ENCODE measurements at places on chromosomes 13 and 19.

GRCh38 chr19:28595722-28596480 lies 617.0 kb downstream of the UQCRFS1 start:
- no peak for DNase-seq

DNA sequence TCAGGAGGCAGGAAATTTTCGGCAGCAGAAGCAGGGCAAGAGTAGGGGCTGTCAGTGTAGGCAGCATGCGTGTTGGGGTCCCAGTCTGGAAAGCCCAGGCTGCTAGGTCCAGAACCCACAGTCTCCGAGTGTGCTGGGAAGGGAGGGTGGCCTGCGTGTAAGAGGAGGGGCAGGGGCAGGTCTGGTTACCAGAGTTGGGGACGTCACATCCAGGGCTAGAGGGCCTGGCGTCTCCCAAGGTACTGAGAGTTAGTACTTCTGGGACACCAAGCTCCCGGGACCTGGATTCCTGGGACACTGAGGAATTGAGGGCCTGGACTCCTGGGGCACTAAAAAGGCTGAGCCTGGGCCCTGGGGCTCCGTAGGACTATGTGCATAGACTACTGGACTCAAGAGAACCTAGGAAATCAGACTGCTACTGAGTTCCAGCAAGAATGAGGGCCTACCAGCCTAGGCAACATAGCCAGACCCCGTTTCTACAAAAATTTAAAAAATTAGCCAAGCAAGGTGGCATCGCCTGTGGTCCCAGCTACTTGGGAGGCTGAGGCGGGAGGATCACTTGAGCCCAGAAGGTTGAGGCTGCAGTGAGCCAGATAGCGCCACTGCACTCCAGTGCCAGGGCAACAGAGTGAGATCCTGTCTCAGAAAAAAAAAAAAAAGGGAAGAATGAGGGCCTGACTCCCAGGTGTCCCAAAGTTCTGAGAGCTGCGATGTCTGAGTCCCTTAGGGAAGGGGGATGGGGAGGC lies 2.5 kb downstream of the NFKBID start:
- DNase-seq, result no peak

DNA sequence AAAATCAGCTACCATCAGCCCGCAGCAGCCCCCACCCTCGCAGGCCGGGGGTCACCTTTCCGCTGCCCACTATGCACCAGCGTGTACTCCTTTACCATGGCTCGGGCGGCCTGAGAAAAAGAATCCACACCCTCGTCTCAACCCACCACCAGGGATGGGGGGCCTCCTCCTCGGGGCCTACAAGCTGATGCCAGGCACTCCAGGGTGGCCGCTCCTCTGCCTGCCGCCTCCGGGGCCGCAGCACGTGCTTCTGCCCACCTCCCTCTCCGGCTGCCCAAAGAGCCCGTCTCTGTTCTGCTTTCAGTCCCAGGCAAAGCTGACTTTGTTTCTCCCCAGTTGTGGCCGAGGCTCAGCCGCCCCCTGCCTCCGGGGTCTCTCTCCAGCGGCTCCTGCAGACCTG lies 11.1 kb upstream of the MEX3D start:
- no peak for DNase-seq

DNA sequence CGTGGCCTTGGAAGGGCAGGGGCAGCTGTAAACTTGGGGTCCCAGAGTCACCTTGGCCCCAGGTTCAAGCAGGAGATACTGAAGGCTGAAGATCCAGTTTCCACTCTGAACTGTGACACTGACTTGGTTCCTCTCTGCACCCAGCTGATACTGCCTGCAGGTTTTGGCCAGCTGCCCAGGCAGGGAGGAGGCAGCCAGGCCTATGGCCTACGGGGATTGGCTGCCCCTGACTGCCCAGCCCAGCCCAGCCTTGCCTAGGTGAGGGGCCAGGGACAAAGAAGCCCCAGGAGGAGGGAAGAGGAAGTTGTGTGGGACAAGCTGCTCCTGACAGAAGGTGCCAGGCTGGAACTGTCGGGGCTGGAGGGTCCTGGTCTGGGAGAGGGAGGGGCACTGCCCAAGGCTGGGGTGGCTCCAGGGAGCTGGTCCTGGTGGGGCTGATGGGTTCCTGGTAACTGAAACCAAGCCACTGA lies 51.7 kb upstream of the CYP4F8 start:
- DNase-seq, result no peak

DNA sequence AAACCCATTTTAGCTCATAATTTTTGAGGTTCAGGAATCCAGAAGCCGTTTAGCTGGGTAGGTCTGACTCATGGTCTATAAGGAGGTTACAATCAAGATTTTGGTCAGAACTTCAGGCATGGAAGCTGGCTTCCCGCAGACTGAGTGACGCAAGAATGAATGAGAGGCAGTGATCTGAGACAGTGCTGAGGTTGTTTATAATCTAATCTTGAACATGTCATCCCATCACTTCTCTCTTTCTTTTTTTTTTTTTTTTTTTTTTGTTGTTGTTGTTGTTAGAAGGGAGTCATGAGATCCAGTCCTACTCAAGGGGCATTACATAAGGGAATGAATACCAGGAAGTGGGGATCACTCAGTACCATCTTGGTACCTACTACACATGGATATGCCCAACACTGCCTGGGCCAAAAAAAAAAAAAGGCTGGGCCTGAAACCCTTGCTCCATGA lies 217.4 kb downstream of the DLEU7 start:
- no peak for DNase-seq

- DNase-seq, result no peak
Observed at GRCh38 chr19:2523630-2524311, 47.8 kb downstream of the GADD45B start.

- no peak for DNase-seq
Observed at GRCh38 chr13:112545856-112546255, 42.1 kb downstream of the TUBGCP3 start.

- no peak for DNase-seq
Observed at GRCh38 chr19:29393915-29394460, 131.8 kb upstream of the VSTM2B start.

- no peak for DNase-seq
Observed at GRCh38 chr13:77599351-77599750, 63.8 kb downstream of the SCEL start.

GRCh38 chr13:111967572-111968201 lies 99.3 kb upstream of the SOX1 start:
- no peak for DNase-seq

- DNase-seq, result no peak
Observed at GRCh38 chr19:48795685-48796070, 15.2 kb downstream of the BCAT2 start.

DNA sequence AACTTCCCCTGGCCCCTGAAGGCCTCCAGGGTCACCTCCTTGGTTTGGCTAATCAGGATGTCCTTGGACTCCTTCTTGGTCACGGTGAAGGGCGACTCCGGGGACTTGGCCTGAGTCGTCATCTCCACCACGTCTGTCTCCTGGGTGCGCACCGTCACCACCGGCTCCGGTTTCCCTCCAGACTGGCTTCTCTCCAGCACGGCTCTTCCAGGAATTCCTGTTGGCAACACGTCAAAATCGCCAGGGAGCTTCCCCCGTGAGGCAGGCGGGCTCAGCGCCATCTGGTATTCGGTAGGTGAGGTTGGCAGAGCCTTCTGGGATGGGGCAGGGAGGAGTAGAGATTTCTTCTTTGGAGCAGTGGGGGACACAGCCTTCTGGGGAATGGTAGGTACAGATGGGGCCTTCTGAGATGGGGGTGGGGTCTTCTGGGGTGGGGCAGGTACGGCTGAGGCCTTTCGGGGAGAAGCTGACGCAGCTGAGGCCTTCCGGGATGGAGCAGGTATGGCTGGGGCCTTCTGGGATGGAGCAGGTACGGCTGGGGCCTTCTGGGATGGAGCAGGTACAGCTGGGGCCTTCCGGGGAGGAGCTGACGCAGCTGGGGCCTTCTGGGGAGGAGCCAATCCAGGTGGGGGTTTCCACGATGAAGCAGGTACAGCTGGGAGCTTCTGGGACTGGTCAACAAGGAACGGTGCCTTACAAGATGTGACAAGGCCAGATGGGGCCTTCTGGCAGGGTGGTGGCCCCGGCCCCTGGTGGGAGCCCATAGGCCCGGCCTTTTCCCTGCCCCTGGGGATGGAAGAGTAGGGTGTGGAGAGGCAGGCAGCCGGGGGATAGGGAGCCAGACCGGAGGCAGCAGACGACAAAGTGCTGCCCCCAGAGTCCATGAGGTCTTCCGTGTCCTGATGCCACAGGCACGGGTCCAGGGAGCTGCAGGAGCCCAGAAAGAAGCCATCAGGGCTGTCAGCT lies 3.8 kb downstream of the GARIN5B start:
- DNase-seq, result no peak

- DNase-seq, result no peak
Observed at GRCh38 chr13:30870049-30870884, 35.8 kb upstream of the MEDAG start.

DNA sequence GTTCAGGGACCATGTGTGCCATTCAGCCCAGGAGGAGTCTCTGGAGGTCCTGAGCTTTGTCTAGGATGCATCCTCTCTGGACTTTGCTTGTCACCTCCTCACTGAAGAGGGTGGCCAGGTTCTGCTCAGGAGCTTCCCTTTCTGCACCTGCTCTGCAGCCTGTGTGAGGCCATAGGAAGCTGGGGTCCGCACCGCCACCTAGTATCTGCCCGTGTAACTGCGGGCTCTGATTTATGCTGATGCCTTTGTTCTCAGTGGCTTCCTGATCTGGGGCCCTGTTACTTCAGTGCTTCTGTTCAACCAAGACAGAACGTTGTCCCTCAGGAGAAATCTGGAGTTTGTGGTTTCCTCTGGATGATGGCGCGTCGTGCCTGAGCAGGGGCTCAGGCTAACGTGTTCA lies 15.5 kb downstream of the ZNF610 start:
- DNase-seq, result no peak

- no peak for DNase-seq
Observed at GRCh38 chr13:39566216-39566869, 36.6 kb downstream of the LHFPL6 start.

Data from activated effector memory CD4-positive, alpha-beta T cell treated with Interleukin-2 at 50 U/mL for 16 hours (primary cell).